Activated T-cell treated with anti-CD3 and anti-CD28 coated beads for 48 hours (primary cell): ENCODE measurements at places on chromosomes 16 and 17.

- DNase-seq: no peak
Measured at GRCh38 chr16:4179763-4180260, 62.1 kb downstream of the SRL start.

- no peak for DNase-seq
Measured at GRCh38 chr17:57143361-57143760, 58.3 kb downstream of the AKAP1 start.

GRCh38 chr16:69078073-69078472 is 27.4 kb upstream of the HAS3 start:
- DNase-seq: no peak

- no peak for DNase-seq
Measured at GRCh38 chr17:75869282-75870141, 8.9 kb downstream of the TRIM47 start.

GRCh38 chr16:12460064-12460392 is 343.7 kb downstream of the CPPED1 start:
- DNase-seq: no peak

DNA sequence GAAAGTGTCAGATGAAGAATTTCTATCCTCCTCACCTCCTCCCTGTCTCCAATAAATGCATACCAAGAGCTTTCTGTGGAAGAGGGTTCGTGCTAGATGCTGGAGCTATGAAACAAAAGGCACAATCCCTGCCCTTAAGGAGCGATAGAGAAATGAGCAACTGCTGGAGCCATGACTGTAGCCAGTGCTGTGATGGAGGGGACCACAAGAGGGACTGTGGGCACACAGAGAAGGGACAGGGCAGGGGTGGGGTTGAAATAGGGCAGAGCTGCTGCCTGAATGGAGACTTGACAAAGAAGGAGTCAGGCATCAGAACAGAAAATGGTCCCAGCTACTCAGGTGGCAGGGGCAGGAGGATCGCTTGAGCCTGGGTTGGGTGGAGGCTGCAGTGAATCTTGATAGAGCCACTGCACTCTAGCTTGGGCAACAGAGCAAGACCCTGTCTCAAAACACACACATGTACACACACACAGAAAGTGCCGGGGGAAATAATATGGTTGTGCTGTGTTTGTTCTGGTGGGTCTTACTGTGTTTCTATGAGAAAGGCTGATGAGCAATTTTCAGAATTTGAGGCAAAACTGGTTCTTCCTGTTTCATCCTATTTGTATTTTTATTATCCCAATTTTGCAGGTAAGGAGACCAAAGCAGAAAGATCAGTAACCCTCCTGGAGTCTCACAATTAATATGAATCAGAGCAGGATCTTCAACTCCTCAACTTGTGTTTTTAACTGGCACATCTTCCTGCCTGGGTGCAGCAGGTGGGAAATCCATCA is 16.5 kb downstream of the TMEM98 start:
- no peak for DNase-seq

GRCh38 chr16:87824991-87825841 is 44.1 kb downstream of the SLC7A5 start:
- no peak for DNase-seq

DNA sequence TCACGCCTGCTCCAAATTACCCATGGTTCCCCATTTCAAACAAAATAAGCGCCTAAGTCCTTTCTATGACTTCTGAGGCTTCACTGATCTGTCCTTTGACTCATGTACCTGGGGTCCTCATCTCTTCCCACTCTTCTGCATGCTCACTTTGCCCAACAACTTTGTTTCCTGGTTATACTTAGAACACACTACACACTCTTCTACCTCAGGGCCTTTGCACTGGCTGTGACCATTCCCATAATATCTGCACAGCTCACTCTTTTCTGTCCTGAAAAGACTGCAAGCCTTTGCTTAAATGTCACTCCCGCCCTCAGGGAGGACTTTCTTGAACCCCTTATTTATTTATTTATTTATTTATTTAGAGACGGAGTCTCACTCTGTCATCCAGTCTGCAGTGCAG is 14.1 kb downstream of the CDH1 start:
- no peak for DNase-seq
